ENCODE measurements at places on chromosomes 2 and 18. TPM values are rescaled to one million over a fixed set of nuclear protein-coding genes. Genes with fewer than 3 reads are reported as not detected.
A peak's percentile ranks its signal among the peaks of the same experiment; 100 is the strongest.

The TUBB8B gene
- polyA plus RNA-seq: 0.30 TPM

The SMAD7 gene
- polyA plus RNA-seq: 12.2 TPM

The ATRAID gene
- 168 TPM for polyA plus RNA-seq

The SLC4A1AP gene
- 13.5 TPM for polyA plus RNA-seq

The MC4R gene
- polyA plus RNA-seq: 0.03 TPM

The ASB18 gene
- polyA plus RNA-seq: not detected

The COL3A1 gene
- 0.03 TPM for polyA plus RNA-seq

The BUB1 gene
- 3.8 TPM for polyA plus RNA-seq

The RIT2 gene
- polyA plus RNA-seq: not detected

The FHOD3 gene
- 6.9 TPM for polyA plus RNA-seq

The CHRNG gene
- polyA plus RNA-seq: not detected

The GATA6 gene
- 0.28 TPM for polyA plus RNA-seq

The SMCHD1 gene
- 12.1 TPM for polyA plus RNA-seq

The IL36RN gene
- 3.9 TPM for polyA plus RNA-seq

The PTPRN gene
- polyA plus RNA-seq: not detected

The KIAA2012 gene
- not detected for polyA plus RNA-seq

DNA sequence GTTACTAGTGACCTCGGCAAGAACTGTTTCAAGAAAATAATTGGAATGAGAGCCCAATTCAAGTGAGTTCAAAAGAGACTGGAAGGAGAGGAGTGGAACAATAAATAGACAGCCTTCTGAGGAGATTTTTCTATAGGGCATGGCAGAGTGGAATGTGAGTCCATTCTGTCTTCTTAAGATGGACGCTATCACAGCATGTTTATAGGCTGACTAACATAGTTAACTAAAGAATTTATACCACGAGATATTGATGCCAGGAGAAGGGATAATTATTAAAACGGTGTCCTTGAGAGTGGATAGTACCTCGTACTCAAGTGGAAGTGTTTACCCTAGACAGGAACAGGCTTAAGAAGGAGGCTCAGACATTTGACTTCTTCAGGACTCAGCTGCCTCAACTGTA, 143.5 kb upstream of the RBBP8 start:
- no peak for DNase-seq

DNA sequence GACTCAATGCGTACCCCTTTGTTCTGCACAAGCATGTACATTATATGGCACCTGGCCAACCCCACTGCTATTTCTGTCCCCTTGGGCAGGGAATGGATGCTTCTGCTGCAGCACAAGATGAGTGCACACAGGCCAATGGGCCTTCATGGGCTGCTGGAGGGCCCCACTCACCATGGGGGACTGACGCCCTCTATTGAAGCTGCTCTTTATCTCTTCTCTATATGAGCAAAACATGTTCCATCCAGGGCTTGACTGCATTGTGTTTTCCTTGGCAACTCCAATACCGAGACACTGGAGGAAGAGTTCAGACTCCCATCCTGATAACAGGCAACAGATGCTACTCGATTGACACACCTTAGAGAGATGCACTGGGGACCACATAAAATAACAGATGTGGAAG, 251.6 kb upstream of the NCKAP5 start:
- DNase-seq: no peak

DNA sequence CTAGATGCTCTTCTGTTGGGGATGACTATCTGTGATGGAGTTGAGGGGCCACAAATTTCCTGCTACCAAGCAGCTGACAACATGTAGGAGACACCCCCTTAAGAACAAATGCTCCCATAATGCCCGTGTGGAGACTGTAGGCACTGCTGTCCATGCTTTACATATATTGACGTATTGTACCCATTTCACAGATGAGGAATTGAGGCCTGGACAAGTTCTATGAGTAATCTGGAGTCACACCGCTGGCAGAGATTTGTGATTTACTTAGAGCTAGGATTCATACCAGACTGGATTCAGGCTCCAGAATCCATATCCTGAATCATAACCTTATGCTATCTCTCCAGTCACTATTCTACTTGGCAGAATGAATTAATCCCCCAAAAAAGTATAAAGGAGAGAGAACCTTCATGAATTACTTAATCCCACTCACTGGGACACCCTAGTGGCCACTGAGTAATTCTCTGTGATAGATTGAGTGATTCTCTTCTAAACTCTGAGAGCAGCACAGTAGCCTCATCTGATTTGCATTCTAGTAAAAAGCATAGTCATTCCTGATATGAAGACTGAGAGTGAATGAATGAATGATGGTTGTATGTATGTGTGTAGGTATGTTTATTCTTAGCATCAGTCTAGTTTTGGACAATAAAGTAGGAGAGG, 460.7 kb upstream of the MEIS1 start:
- no peak for DNase-seq

DNA sequence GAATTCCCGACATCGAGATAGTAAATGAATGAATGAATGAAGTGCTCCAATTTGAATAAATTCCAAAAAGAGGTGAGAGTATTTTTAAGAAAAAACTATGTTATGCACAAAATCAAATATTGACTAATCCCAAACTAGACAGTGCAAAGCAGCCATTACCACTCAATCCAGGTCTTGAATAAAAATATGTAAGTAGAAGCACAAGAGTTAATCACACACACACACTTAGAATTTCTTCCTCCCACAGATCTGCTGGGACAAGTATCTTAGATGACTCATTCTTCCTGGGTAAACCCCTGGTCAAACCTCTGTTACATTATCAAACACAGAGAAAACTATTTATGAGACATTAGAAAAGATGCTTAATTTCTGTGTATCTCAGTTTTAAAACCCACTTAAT, 102.0 kb downstream of the PLA2R1 start:
- peak; percentile 92 for DNase-seq

GRCh38 chr2:236163471-236164200, 4.5 kb downstream of the GBX2 start:
- no peak for DNase-seq

DNA sequence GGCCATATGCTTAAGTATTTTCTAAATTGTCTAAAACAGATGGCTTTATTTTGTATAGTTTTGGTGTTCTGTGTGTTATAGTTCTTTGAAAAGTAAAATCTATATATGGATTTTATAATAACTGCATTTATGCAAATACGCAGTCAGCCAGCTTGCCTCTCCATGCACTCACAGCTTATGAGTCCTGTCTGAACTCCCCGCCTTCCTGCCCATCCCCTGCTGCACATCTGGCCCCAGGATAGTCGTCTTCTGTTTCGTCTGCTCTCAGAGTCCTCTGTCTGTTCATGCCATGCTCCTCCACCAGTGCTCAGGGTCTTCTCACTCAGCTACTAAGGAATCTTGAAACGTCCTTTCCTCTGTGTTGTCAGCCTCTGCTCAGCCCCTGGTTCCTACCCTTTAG, 28.2 kb upstream of the ANKRD62 start:
- no peak for DNase-seq

DNA sequence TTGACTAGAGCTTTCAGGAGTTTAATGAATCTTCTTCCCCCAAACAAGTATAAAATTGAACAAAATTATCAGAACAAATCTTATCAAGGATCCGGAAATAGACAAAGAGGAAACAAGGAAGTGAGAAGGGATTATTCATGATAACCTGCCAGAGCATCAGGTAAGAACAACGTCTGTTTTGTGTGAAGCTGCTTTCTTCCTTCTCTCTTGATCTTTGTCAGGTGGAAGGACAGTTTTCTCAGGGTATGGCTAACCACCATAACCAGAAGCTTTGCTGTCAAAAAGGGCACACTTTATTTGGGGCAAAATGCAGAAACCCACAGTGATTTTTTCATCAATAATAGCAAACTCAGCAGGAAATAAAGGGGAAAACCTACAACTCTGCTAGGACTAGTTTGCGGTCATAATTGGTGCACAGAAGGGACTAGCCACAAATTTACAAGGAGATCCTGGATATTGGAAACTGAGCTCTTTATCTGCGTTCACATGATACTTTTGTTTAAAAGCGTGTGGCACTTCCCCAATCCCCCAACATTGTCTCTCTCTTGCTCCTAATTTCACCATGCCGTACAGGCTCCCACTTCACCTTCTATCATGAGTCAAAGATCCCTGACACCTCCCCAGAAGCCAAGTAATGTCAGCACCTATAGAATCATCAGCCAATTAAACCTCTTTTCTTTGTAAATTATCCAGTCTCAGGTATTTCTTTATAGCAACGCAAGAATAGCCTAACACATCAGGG, 124.2 kb downstream of the FSIP2 start:
- DNase-seq: no peak

DNA sequence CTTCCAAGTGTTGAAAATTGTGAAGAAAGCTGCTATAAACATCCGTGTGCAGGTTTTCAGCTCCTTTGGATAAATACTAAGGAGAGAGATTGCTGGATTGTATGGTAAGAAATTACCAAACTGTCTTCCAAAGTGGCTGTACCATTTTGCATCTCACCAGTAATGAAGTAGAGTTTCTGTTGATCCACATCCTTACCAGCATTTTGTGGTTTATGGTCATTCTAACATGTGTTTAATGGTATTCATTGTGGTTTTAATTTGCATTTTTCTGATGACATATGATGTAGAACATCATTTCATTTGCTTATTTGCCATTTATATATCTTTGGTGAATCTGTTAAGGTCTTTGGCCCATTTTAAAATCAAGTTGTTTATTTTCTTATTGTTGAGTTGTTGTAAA, 260.7 kb downstream of the SPAG16 start:
- no peak for DNase-seq

GRCh38 chr2:73063472-73063871, 8.0 kb downstream of the SFXN5 start:
- no peak for DNase-seq

DNA sequence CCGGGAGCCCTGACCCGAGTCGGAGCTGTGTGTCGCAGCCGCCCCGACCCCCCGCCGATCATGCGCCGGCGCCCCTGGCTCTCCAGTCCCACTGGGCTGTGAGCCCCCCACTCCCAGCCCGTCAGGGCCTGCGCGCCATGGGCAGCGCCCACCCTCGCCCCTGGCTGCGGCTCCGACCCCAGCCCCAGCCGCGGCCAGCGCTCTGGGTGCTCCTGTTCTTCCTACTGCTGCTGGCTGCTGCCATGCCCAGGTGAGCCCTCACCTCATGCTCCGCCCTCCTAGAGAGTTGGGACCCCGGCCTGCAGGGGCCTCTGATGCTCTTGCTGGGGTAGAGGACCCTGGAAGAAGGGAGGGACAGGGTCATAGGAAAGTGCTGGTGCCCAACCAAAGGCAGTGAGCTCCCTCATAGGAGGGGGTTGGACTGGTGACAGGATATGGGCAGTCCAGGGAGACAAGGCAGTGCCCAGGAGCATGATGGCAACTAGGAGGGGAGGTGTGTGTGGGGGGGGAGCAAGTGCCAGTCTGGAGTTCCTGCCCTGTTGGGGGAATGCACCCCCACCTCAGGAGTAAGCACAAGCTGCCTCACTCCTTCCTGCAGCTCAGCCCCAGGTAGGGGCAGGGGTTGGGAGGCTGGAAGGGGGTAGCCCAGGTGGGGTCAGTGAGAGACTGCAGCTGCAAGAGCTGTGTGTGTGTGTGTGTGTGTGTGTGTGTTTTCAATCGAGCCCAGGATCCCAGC, 375 bp downstream of the WNT10A start:
- DNase-seq: no peak

DNA sequence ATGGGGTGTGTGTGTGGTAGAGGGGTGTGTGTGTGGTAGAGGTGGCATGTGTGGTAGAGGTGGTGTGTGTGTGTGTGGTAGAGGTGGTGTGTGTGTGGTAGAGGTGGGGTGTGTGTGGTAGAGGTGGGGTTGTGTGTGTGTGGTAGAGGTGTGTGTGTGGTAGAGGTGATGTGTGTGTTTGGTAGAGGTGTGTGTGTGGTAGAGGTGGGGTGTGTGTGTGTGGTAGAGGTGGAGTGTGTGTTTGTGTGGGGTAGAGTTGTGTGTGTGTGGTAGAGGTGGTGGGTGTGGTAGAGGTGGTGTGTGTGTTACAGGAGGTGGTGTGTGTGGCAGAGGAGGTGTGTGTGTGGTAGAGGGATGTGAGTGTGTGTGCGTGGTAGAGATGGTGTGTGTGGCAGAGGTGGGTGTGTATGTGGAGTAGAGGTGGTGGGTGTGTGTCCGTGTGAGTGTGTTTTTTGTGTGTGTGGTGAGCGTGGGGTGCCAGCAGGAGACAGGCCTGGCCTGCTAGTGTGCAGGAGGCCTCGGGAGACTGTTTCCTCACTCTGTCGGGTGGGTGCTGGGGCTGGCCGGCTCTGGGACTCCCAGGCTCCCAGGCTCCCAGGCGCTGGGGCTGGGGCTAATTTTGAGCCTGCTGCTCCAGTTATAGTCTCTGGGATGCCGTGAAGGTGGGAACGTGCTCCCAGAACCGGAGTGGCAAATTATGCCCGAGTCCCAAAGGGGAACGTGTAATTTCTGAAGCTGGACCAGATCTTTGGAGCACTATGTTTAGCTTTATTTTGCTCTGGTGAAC, 165.2 kb downstream of the DYSF start:
- DNase-seq: no peak

GRCh38 chr2:231613663-231614558, 21.2 kb downstream of the TEX44 start:
- no peak for DNase-seq

- DNase-seq: no peak
These were observed 33.5 kb downstream of the BARD1 start for GRCh38 chr2:214775971-214776370.

GRCh38 chr2:192500550-192501200, 305.9 kb upstream of the TMEFF2 start:
- peak; percentile 42 for DNase-seq

DNA sequence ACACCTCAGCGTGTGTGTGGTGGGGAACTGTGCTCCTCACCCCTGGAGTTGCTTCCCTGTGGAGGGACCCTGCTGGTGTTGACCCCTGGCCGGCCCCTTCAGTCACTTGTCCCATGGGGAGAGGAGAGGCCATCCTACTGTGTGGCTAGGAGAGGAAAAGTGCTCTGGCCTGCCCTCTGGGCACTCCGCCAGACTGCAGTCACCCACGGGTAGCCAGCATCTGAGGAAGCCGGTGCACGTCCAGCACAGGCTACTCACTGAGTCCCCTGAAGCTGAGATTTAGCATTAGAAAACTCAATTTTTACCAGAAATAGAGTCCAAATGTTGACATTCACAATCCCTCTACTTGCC, 211.5 kb upstream of the RAB6C start:
- DNase-seq: no peak

DNA sequence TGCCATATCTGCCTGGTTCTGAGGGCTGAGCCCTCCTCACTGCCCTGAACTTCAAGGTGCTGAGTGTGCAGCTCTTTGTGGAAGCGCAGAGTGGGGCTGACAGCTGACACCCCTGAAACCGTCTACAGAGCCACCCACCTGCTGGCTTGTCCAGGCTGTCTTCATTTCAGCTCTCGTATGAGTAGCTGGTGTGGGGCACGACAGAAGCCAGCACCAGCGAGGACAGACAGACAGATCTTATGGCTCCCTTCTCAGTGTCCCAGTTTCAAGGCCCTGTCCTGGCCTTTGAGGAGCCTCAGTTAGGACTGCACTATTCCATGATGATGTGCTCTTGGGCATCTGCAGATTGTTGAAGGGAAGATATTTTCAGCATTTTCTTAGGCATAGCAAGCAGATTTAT, 287.1 kb downstream of the SLC4A3 start:
- DNase-seq: no peak

GRCh38 chr2:12071318-12071717, 324.9 kb downstream of the LPIN1 start:
- no peak for DNase-seq

- DNase-seq: no peak
These were observed 7.6 kb downstream of the BCL2 start for GRCh38 chr18:63312019-63312409.

All from keratinocyte (primary cell).